ENCODE measurements at places on chromosomes 7 and 10. TPM values are rescaled to one million over a fixed set of nuclear protein-coding genes. Genes with fewer than 3 reads are reported as not detected.

The GIMAP2 gene
- total RNA-seq: 1.0 TPM

The SYT15 gene
- total RNA-seq: 0.60 TPM

The ADAM22 gene
- 2.2 TPM for total RNA-seq

The TRIL gene
- not detected for total RNA-seq

The SEC24C gene
- total RNA-seq: 50.6 TPM

The C10orf67 gene
- total RNA-seq: not detected

The FOXI2 gene
- total RNA-seq: not detected

GRCh38 chr7:159130820-159131219 is 13.8 kb downstream of the VIPR2 start:
- H3K4me3 ChIP-seq: no peak overlapping the region
- no peaks in the 10 kb centered on the region for H3K36me3 ChIP-seq
- H3K27me3 ChIP-seq: no peaks in the 10 kb centered on the region
- H3K27ac ChIP-seq: no peak overlapping the region

DNA sequence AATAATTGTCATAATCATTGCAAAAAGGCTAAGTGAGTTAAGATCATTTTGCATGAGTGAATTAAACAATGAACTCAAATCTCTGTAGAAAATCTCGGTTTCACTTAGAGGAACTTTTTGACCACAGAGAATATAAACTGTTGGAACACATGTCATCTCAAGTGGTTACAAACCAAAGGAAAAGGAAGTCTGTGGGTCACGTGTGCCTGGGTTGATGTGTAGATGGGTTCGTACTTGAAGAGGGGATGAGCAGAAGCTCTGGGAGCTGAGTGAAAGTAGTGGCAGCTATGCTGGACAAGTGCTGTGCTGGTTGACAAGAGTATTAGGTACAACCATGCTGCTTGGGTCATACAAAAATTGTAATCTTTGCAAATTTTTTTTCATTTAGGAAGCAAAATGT is 35.0 kb downstream of the GLRX3 start:
- DNase-seq: no peak
- peaks cover 55% of the 10 kb centered on the region for H3K36me3 ChIP-seq
- H3K27me3 ChIP-seq: no peaks in the 10 kb centered on the region
- no peaks in the 10 kb centered on the region for H3K4me1 ChIP-seq
- H3K4me3 ChIP-seq: no peak overlapping the region

GRCh38 chr7:96649981-96650380 is 59.7 kb downstream of the SEM1 start:
- H3K27ac ChIP-seq: no peak overlapping the region
- no peak overlapping the region for H3K4me3 ChIP-seq
- no peaks in the 10 kb centered on the region for H3K36me3 ChIP-seq
- DNase-seq: no peak
- no peaks in the 10 kb centered on the region for H3K27me3 ChIP-seq

DNA sequence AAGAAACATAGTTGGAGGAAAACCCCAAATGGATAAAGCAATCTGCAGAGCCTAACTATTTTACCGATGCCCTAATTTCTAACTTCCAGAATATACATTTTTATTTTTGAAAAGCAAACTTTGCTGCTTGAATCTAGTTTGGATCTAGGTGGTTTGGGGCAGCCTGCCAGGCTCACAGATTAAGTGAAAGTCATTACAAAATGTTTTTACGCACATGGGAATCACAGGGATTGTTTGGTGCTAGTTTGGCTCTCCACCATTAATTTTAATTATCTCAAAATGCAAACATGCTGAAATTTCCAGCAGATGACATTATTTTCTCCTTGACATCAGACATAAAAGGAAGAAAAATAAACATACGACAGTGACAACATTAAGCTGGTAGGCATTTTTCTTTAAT is 166.7 kb upstream of the INHBA start:
- no peak for DNase-seq
- no peak overlapping the region for H3K27ac ChIP-seq
- H3K4me3 ChIP-seq: no peak overlapping the region

DNA sequence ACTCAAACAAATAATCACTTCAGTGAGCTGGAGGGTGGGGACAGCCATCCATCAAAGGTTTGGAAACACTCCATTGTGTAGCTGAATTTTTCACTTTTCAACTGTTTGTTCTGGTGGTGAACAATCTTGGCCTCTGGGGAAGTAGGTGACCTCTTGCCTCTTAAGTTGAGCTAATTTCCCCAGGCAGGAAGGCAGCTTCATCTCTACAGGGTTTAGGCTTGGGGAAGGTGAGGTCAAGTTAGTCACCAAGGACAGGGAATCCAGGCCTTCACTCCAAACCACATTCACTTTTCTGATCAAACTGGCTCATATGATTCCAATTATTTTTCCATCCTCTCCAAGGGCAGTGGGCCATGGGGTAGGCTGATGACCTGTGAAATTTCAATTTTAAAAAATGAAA is 138.3 kb upstream of the HABP2 start:
- no peak for DNase-seq
- no peaks in the 10 kb centered on the region for H3K36me3 ChIP-seq
- no peak overlapping the region for H3K27ac ChIP-seq
- H3K4me1 ChIP-seq: no peaks in the 10 kb centered on the region

GRCh38 chr10:67666416-67667034 is 29.5 kb downstream of the CTNNA3 start:
- no peaks in the 10 kb centered on the region for H3K4me1 ChIP-seq
- no peaks in the 10 kb centered on the region for H3K27me3 ChIP-seq
- no peak overlapping the region for H3K4me3 ChIP-seq

GRCh38 chr7:137626469-137627067 is 220.2 kb downstream of the DGKI start:
- peak; percentile 87 for DNase-seq
- H3K27me3 ChIP-seq: no peaks in the 10 kb centered on the region
- H3K4me3 ChIP-seq: no peak overlapping the region
- peaks cover 7% of the 10 kb centered on the region for H3K4me1 ChIP-seq
- no peak overlapping the region for H3K27ac ChIP-seq

DNA sequence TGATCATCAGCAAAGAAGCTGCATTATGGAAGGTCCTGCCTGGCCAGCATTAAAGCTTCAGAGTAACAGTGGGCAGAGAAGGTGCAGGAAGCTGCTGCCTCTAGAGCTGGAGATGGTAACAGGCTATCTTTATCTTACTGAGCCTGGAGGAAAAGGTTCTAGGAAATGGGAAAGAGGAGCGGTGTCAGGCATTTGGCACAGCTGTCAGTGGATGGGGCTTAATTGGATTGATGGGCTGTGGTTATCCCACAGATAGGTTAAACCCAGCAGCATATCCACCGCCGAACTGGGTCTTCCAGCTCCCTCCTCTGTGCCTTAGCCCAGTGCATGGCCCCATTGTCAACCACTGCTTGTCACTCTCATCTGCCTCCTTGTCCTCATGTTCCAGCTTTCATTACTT is 127.6 kb downstream of the CCNY start:
- DNase-seq: no peak
- H3K27me3 ChIP-seq: no peaks in the 10 kb centered on the region
- no peaks in the 10 kb centered on the region for H3K36me3 ChIP-seq
- H3K27ac ChIP-seq: no peak overlapping the region
- peaks cover 3% of the 10 kb centered on the region for H3K4me1 ChIP-seq

DNA sequence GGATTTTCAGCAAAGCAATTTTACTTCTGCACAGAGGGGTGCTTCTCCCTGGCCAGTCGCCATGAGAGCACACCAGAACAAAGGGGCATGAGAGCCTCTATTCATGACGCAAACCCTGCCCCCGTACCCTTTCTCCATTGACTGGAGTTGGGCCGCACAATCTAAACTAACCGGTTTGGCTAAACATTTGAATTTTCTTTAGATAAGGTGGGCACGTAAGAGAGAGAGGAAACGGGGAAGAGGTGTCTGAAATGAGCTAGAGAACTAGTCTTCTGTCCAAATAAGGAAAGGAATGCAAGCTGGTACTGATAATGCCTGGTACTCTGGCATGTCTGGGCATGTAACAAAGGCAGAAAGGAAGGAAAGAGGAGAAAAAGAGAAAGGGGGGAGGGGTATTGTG is 13.2 kb upstream of the SCIN start:
- no peaks in the 10 kb centered on the region for H3K27me3 ChIP-seq
- H3K4me3 ChIP-seq: no peak overlapping the region
- no peak for DNase-seq
- no peaks in the 10 kb centered on the region for H3K4me1 ChIP-seq

DNA sequence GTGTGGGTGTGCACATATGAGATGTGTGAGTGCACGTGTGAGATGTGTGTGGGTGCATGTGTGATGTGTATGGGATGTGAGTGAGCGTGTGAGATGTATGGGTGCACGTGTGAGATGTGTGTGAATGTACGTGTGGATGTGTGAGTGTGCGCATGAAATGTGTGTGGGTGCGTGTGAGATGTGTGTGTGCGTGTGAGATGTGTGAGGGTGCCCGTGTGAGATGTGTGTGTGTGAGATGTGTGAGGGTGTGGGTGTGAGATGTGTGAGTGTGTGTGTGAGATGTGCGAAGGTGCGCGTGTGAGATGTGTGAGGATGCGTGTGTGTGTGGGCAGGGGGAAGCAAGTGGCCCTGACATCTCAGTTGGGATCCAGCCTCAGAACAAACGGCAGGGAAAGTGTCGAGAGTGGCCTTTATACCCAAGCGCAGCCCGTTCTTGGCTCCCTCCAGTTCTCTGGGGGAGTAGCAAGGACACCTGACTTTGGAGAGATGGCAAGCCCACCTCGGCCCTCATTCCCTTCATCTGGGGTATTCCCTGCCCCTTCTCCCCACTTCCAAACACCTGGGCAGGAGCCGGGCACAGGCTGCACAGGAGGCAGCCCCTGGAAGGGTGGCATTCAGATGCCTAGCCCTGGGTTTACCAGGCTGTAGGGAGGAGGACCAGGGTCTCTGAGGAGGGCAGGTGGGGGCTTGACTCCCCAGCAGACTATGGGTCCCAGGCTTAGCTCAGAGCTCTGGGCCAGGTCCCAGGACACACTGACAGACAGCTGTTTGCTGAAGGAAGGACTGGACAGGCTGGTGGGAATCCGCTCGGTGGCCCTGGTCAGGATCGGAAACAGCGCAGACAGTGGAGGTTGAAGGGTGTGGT is 31.6 kb downstream of the PPIF start:
- H3K27me3 ChIP-seq: no peaks in the 10 kb centered on the region
- no peak for DNase-seq
- no peak overlapping the region for H3K27ac ChIP-seq
- H3K4me3 ChIP-seq: no peak overlapping the region

DNA sequence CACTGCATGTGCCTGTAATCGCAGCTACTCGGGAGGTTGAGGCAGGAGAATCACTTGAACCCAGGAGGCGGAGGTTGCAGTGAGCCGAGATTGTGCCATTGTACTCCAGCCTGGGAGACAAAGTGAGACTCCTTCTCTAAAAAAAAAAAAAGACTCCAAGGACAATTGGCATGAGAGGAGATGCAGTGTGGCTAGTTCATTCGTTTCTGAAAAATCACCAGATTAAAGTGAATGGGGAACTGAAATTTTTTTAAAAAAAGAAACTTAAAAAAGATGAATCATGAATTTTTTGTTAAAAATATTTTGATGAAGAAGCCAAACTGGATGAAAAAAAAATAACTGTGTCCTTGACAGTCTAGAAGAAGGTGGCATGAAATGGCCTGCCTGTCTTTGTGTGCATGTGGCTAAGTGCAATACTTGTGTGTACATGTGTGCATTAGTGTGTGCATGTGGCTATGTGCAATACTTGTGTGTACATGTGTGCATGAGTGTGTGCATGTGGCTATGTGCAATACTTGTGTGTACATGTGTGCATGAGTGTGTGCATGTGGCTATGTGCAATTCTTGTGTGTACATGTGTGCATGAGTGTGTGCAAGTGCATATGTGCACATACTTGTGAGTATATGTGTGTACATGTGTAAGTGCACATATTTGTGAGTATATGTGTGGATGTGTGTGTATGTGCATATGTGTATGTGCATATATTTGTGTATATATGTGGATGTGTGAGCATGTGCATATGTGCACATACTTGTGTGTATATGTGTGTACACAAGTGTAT is 391.7 kb upstream of the KLF6 start:
- no peaks in the 10 kb centered on the region for H3K36me3 ChIP-seq
- DNase-seq: no peak
- H3K4me1 ChIP-seq: no peaks in the 10 kb centered on the region
- no peak overlapping the region for H3K4me3 ChIP-seq
- no peak overlapping the region for H3K27ac ChIP-seq

DNA sequence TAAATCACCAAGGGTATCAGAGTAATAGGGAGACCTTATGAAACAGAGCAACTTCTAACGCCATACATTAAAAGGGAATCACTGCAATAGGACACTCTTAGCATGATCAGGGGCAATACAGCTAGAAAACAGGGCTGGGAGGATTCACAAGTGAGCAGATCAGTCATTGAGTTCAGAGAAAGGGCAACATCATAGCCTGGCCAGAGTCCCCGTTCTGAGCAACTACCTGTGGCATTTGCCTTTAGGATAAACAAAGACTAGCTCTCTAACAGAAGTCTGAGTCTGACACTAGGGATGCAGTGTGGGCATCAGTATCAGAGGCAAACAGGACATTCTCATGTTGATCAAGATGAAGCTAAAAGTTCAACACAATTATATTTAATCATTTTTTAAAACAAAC is 297.9 kb downstream of the DGKB start:
- H3K4me1 ChIP-seq: no peaks in the 10 kb centered on the region
- H3K36me3 ChIP-seq: no peaks in the 10 kb centered on the region
- H3K27ac ChIP-seq: no peak overlapping the region
- no peaks in the 10 kb centered on the region for H3K27me3 ChIP-seq
- no peak overlapping the region for H3K4me3 ChIP-seq
- DNase-seq: no peak

- no peak overlapping the region for H3K4me3 ChIP-seq
- H3K36me3 ChIP-seq: no peaks in the 10 kb centered on the region
- no peaks in the 10 kb centered on the region for H3K4me1 ChIP-seq
- no peaks in the 10 kb centered on the region for H3K27me3 ChIP-seq
- no peak overlapping the region for H3K27ac ChIP-seq
These were observed 40.6 kb downstream of the RNLS start for GRCh38 chr10:88542522-88542921.

DNA sequence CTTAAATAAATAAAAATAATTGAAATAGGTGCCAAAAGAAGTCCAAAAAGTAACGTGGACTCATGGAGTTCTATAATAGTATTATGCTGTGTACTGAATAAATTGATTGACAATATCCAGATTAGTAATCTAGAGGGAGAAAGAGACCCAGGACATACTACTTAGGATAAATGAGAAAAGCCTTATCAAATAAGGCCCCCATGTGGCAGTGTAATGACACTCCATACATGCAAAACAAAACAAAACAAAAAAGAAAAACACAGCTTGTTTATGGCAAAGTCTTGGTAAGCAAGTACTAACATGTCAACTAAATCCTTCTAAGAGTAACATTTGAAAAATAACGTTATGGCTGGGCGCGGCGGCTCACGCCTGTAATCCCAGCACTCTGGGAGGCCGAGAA is 3.6 kb upstream of the RUNDC3B start:
- H3K27ac ChIP-seq: no peak overlapping the region
- DNase-seq: no peak
- H3K4me3 ChIP-seq: no peak overlapping the region
- no peaks in the 10 kb centered on the region for H3K27me3 ChIP-seq

Data from Karpas-422 (cell line).